NCI-H1417 (cell line): ENCODE measurements at places on chromosomes 5 and 9.

- DNase-seq, result peak; percentile 8
These were observed 177.2 kb downstream of the OSTF1 start for GRCh38 chr9:75265525-75265972.

DNA sequence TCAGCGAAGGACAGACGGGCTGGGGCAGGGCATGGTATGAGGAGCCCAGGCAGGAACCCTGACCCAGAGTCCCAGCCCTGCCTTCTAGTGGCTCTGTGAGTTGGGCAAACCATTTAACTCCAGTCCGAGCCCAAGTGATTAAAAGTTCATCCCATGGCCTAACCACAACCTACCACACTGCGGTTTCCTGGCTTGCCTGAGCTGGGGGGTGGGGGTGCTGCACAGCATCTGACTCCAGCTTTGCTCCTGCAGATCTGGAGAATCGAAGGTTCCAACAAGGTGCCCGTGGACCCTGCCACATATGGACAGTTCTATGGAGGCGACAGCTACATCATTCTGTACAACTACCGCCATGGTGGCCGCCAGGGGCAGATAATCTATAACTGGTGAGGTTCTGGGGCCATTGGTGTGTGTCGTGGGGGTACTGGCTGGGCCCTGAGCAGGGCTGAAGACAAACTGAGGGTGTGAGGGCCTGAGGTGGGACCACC, 49.0 kb downstream of the STOM start:
- no peak for DNase-seq

GRCh38 chr5:84036842-84037241, 316.2 kb upstream of the HAPLN1 start:
- DNase-seq, result no peak

- DNase-seq, result peak; percentile 28
These were observed 31.4 kb upstream of the FAT2 start for GRCh38 chr5:151622367-151623088.

GRCh38 chr9:116274293-116274692, 120.7 kb downstream of the PAPPA start:
- no peak for DNase-seq

DNA sequence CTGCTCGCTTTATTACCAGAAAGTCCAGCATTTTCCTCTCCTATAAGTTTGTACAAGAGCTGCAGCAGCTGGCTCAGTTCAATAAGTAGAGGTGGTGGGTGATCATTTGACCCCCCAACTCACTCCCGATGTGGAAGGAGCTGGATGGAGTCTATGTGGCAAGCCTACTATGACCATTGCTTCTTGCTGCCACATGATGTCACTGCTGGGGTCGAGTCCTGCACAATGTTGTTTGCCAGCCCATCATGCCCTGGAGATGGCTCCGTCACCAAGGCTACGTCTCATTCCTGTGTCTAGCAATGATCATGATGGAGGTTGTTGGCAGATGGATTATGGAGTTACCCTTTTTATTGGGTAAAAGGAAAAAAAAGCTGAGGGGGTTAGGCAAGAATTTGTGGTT, 266.3 kb downstream of the PSAT1 start:
- DNase-seq, result no peak

DNA sequence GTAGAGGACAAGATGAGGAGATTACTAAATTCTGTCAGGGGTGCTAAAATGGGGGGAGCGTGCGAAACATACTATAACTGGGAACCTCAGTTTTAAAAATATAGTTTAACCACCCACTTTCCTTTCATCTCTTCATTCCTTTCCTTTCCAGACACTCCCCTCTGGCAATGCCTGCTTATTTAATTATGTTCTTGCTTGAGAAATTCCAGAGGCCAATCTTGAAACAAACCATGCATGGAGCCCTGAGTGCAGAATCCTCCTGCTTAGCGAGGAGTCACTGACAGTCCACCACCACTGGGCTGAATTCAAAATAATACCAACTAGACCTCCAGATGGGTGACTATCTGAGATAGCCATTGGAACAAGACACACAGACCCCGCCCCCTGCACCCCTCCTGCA, 29.7 kb upstream of the C9orf72 start:
- no peak for DNase-seq

DNA sequence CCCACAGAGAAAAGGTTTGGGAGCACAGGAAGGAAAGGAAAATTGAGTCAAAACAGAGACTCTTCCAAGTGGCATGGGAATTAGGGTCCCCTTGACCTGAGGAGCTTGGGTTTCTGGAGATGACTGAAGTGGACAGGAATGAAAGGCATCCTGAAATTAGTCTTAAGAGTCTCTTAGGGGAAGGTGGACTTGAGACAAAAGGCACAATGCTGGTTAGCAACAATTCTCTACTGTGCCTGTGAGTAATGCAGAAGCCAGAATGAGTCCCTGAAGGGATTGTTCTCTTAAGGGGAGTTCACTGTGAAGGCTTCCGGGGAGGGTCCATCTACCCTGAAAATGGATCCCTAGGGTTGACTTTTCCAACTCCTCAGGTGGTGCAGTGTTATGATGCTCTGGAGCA, 58.4 kb upstream of the FOXE1 start:
- DNase-seq, result no peak

GRCh38 chr9:71781391-71781790, 13.1 kb upstream of the CEMIP2 start:
- DNase-seq, result no peak

- DNase-seq, result no peak
These were observed 182.1 kb downstream of the ARHGAP26 start for GRCh38 chr5:142952229-142952628.

DNA sequence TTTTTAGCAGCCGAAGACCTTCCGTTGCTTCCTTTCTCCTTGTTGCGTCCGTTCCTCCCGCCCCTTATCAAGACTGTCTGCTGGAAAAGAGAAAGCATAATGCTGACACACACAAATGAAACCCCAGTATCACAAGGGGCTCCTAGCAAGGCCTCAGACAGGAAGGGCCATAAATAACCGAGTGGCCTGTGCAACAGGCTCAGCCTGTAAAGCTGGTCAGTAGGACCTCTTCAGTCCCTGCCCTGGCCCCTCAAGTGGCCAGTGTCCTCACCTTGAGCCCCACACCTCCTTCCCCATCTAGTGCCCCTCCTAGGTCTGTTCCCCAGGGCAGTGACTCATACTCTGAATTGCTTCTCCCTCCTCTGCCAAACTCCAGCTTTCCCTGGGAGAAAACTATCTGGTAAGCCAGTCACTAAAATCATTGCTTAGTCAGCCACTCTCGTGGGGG, 174.6 kb upstream of the IL12B start:
- DNase-seq, result no peak

GRCh38 chr5:111119221-111119620, 27.1 kb downstream of the WDR36 start:
- no peak for DNase-seq

DNA sequence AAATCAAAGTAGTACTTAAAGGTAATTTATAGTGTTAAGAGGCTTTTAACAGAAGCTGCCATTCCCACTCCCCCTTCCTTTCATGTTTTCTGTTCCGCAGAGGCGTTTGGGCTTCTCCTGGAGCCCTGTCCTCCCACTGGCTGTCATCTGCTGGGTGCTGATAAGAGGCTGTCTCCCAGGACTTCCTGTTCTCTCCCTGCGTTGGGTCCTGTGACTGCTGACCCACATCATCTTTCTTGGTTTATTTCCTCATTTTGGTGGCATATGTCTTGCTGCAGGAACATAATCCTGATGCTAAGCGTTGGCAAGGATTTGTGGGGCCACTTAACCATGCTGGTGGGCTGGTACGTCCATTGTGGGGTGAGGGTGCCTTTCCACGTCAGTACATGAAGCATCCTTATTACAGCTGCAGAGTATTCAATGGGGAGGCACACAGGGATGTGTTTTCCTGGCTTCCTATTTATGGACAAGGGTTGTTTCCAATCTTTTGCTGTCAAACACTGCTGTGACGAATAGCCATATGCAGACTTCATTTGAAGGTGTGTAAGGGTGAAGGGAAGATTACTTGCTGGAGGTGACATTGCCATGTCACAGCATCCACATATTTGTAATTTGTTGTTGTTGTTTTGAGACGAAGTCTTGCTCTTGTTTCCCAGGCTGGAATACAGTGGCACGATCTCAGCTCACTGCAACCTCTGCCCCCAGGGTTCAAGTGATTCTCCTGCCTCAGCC, 22.3 kb upstream of the RNF130 start:
- no peak for DNase-seq

DNA sequence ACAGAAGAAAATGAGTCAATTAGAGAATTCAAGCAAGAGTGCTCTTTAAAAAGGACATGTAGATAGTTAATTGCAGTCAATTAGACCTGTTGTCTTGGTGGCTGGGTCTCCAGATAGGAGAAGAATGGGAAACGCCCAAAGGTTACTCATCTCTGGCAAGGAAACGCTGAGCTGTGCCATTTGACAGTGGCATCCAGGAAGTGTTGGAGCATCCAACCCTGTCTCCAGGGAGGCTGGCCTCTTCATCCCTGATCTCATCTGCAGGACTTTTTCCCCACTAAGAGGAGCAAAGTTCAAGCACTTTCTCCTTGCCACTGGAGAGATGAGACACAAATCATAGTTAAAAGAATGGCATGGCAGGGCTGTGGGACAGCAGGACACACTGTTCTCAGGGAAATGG, 111.7 kb upstream of the MSX2 start:
- DNase-seq, result peak; percentile 40

GRCh38 chr9:9792144-9792857, 820.5 kb downstream of the PTPRD start:
- no peak for DNase-seq

DNA sequence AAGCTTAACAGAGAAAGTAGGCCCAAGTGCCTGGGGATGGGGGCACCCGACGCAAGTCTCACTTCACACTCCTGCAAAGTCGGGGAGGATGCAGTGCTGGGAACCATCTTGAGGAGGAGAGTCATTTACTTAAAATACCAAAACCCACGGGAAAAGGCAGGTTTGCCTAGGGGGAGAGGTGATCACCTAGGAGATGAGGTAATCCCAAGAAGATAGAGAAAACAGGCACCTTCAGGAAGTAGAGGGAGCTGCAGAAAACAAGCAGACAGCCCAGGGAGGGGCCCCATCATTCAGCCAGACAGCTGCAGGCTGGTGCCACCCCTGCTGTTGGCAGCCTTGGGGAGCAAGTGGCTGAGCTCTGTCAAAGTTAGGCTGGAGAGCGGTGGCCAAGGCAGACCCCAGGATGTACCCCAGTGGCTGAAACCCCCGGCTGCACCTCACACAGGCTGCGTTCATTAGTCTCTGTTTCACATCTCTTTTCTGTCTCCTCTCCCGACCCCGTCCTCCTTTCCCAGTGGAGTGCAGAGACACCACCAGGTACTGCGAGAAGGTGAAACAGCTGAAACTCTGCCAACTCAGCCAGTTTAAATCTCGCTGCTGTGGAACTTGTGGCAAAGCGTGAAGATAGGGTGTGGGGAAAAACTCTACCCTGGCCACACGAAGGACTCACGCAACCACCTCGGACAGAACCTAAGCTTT, 124.9 kb downstream of the SAXO1 start:
- no peak for DNase-seq

DNA sequence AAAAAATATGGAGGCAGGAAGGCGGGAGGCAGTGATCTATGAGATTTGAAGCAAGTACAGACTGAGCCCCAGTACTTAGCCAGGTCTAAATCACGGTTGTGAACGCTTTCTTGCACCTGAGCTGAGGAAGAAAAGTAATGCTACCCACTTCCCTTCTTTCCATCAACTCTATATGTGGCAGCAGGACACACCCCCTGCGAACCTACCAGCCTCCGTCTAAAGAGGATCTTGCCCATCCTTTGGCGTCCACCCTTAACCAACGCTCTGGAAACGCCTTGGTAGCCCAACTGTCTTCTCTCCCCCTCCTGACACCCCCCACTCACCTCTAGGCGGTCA, 545 bp downstream of the HMGCS1 start:
- DNase-seq, result no peak

GRCh38 chr5:91591076-91591475, 208.0 kb upstream of the ARRDC3 start:
- DNase-seq, result peak; percentile 5

GRCh38 chr5:1804001-1804690, 2.9 kb downstream of the NDUFS6 start:
- DNase-seq, result no peak

DNA sequence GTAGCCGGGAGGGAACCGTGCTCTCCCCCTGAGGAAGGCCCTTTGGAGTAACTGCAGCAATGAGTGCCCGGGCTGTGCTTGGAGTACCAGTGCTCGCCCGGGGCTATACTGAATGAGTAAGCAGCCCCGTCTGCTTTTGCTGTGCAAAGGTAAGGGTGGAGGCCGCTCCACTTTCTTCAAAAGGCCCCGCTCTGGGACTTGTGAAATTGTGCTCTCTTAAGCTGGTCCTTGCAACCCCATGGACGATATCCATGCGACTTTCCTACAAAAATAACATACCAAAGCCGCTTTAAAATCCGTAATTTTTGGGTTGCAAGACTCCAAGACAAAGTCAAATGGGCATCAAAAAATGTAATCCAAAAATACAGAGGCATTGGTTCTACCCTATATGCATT, 578 bp upstream of the TNFAIP8 start:
- no peak for DNase-seq

- DNase-seq, result no peak
These were observed 158.2 kb upstream of the FST start for GRCh38 chr5:53322257-53322656.

DNA sequence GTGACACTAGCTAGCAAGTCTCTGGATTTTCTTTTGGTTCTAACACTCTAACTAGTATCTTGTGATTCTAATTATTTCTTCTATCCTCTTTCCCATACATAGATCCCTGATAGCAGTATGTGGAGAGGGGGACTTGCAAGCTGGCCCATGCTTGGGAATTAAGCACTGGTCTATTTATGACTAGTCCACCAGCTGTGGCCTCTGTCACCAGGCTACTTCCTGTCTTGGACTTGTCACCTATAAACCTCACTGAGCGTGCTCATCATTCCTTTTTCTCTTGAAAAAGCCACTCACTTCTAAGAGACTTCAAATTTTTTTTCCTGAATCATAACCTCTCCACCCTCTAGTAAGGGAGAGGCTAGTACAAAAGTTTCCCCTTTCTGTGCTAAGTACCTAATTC, 32.3 kb upstream of the MAMDC2 start:
- no peak for DNase-seq

DNA sequence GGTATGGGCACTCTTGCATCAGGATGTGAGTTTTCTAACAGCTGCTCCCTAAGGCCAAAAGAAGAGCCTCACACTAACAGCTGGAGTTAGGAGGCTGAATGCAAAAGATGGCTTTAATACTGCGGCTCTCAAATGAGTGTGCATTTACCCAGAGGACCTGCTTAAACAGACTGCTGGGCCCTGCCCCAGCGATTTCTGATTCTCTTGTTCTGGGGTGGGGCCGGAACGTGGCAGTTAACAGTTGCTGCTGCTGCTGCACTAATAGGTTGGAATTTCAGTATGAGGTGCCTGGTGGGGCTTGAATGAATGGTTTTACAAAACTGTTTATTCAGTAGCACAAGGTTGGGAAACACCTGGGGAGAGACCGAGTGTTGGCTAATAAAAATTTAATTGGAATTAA, 26.1 kb downstream of the HMGCR start:
- no peak for DNase-seq

GRCh38 chr5:138160706-138161105, 17.7 kb downstream of the BRD8 start:
- DNase-seq, result no peak

- DNase-seq, result peak; percentile 48
These were observed 4.4 kb downstream of the CRB2 start for GRCh38 chr9:123360161-123361085.

- peak; percentile 93 for DNase-seq
These were observed 24.9 kb upstream of the SH3PXD2B start for GRCh38 chr5:172479034-172479783.

GRCh38 chr9:113369855-113370140, 7.0 kb downstream of the HDHD3 start:
- no peak for DNase-seq

GRCh38 chr9:97812247-97812543, 40.8 kb upstream of the FOXE1 start:
- DNase-seq, result no peak
